Activated CD8-positive, alpha-beta memory T cell treated with anti-CD3 and anti-CD28 coated beads, Interleukin-2, amount 10 ng/mL, durations not matched to agents 7 days and 5 days (primary cell): ENCODE measurements at places on chromosomes 5 and 9.

DNA sequence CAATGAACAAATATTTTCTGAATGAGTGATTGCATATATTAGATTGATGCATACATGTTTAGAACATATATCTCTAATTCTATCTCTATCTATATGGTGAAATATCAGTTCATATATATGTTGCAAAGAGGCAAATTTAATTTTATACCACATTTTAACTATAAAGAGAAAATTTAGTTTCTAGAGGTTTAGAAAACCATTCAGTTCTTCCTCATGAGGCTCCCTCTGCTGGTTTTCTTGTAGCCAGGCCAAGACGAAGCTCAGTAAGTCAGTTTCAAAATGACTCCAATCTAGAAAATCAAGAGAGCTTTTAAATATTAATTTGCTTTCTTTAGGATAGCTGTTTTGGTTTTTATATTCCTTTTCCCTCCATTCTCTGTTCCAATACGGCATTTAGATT is 312.1 kb downstream of the TMEM232 start:
- H3K4me3 ChIP-seq, result no peak overlapping the region
- H3K27ac ChIP-seq, result no peak overlapping the region
- no peaks in the 10 kb centered on the region for H3K4me1 ChIP-seq

DNA sequence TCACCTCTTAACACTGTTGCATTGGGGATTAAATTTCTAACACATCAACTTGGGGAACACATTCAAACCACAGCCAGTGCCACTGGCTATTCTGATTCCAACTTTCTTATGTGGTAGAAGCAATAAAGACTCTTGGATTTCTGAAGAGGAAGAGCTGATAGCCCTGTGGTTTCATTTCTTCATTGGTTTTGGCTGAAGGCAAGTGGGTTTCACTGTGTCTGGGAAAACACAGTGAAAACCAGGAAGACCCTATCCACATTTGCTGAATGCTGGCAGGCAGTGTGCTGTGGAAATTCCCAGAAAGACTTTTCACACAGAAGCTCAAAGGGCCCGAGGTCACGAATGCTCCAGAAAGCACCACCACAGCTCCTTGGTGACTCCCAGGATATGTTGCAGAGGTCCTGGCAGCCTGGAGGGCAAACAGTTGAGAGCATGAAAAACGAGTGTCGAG is 67.1 kb downstream of the DAPK1 start:
- no peak for DNase-seq
- no peaks in the 10 kb centered on the region for H3K27me3 ChIP-seq
- H3K36me3 ChIP-seq, result no peaks in the 10 kb centered on the region
- H3K4me1 ChIP-seq, result no peaks in the 10 kb centered on the region

DNA sequence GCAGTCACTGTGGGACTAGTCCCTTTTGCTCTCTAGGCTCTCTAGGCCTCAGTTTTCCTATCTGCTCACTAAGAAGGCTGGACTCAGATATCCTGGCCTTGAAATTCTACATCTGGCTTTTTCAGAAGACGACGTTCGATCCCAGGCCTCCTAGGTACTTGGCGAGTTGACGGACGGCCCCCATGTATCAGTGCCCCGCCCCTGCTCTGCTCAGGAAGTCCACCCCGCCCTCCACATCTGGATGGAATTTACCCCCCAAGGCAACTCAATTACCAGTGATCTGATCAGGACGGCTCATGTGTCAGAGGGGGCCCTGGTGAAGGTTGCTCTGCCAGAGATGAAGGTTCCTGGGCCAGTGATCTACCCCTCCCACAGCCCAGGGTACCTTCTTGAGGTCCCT is 44.1 kb upstream of the SYNPO start:
- no peaks in the 10 kb centered on the region for H3K4me1 ChIP-seq
- H3K27me3 ChIP-seq, result no peaks in the 10 kb centered on the region
- no peak for DNase-seq
- H3K27ac ChIP-seq, result no peak overlapping the region

DNA sequence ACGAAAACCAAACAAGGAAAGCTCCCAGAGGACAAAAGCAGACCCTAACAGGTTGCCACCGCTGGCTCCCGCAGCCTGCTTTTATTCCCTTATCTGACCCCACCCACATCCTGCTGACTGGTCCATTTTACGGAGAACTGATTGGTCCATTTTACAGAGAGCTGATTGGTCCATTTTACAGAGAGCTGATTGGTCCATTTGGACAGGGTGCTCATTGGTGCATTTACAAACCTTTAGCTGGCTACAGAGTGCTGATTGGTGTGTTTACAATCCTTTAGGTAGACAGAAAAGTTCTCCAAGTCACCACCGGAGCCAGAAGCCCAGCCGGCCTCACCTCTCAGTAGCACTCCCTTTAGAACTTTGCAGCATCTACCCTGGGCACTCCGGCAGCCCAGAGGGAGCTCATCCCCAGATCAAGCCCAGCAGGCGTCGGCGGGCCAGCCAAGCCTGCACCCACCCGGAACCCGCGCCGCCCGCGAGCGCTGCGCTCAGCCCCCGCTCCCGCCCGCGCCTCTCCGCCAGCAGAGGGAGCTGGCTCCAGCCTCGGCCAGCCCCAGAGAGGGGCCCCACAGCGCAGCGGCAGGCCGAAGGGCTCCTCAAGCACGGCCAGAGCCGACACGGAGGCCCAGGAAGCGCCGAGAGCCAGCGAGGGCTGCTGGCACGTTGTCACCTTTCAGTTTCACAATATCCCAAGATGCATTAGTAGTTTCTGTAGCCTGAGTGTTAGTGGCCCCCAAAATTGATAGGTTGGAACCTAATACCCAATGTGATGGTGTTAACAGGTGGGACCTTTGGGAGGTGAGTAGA is 35.3 kb upstream of the CLPTM1L start:
- no peaks in the 10 kb centered on the region for H3K36me3 ChIP-seq
- peaks cover 15% of the 10 kb centered on the region for H3K4me1 ChIP-seq
- no peaks in the 10 kb centered on the region for H3K27me3 ChIP-seq

DNA sequence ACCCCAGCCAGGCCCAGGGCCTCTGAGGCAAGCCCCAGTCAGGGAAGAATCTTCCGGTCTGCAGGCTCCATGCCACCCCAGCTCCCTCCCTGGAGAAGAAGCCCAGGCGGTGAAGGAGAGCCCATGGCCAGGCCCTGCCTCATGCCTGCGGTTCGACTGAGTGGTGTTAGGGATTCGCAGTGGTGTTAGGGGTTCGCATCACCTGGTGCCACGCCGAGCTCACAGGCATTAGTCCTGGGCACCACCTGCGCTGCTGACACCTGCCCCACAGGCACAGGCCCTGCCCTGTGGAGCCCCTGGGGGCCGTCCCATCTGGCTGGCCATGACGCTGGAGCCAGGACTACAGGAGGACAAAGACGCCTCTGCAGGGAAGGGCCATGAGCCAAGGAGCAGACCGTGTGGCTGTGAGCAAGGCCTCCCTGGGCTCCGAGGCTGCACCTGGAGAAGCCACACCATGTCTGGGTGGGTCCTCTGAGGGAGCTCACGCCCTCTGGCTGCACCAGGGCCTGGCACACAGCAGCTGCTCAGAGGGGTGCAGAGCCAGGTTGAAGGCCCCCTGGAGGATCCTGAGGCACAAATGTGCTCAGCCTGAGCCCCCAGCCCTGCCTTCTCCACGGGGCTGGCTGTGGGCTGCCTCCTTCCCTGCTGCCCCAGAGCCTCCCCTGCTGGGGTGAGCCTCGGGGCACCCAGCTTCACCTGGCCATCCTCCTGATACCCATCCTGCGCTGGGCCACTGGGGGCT is 27.6 kb upstream of the RNF130 start:
- no peaks in the 10 kb centered on the region for H3K36me3 ChIP-seq
- DNase-seq, result no peak
- H3K27ac ChIP-seq, result no peak overlapping the region
- peaks cover 5% of the 10 kb centered on the region for H3K27me3 ChIP-seq
- no peak overlapping the region for H3K4me3 ChIP-seq
- no peaks in the 10 kb centered on the region for H3K4me1 ChIP-seq

DNA sequence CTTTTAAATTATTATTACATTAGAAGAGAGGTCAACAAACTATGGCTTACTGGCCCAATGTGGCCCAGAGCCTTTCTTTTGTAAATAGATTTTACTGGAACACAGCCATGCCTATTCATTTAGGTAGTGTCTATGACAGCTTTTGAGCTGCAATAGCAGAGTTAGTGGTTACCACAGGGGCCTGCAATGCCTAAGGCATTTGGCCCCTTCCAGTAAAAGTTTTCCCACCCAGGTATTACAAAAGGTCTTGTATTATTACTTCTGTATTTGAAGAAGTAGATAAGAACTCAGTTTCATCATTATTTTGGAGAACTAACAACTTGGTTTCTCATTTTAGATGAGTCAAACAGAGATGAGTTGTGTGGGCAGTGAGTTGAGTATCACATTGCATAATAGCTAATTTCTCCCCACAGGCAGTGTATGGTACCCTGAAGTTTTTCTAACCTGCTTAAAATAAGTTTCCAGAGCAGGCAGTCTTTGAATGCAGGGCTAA is 9.5 kb downstream of the MTRR start:
- no peaks in the 10 kb centered on the region for H3K27me3 ChIP-seq
- DNase-seq, result no peak
- H3K4me3 ChIP-seq, result no peak overlapping the region
- H3K27ac ChIP-seq, result peak overlapping the region; percentile 41

DNA sequence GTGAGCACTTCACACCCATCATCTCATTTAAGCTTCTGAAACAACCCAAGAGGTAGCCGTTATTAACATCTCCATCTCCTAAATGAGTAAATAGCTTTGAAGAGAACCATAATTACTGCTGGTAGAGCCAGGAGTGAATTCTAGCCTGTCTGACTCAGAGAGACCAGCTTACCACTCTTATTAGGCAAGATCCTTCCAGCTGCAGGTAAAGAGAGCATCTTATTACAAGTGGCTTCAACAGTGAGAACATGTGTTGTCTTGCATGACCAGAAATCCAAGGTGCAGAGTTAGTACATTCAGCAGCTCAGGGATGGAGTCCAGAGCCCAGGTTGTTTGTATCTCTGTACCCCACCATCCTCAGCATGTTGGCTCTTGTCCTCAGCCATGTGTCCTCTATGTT is 10.9 kb upstream of the AFAP1L1 start:
- H3K4me1 ChIP-seq, result no peaks in the 10 kb centered on the region
- no peak overlapping the region for H3K4me3 ChIP-seq
- no peak overlapping the region for H3K27ac ChIP-seq
- peaks cover 30% of the 10 kb centered on the region for H3K27me3 ChIP-seq
- DNase-seq, result no peak

DNA sequence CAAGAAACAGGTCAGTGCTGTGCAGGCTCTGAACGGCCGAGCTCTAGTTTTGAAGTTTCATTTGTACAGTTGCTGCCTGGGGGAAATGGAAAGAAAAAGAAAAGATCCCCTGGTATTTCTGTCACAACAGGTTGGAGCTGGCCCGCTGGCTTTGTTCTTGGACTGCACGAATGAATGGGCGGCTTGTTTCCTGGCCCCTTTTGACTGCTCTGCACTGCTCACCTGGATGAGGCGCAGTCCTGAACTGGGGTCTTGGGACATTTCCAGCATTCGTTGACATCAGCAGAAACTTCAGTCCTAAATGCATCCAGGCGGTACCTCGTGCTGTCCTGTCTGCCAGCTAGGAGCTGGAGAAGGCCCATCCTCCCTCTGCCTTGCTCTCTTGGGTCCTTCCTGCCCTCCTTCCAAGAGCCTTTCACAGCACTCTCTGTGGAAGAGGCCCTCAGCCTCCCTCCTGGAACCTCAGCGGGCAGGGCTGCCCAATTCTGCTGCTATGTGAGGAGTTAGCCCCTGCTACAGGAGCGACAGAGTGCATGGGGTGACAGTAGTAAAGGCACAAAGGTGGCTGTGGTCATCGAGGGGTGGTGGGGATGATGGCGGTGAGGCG is 189.2 kb downstream of the FSTL4 start:
- no peak overlapping the region for H3K27ac ChIP-seq
- H3K4me3 ChIP-seq, result no peak overlapping the region
- H3K36me3 ChIP-seq, result no peaks in the 10 kb centered on the region
- H3K4me1 ChIP-seq, result peaks cover 7% of the 10 kb centered on the region
- peaks cover 16% of the 10 kb centered on the region for H3K27me3 ChIP-seq

GRCh38 chr9:34777666-34778065 is 67.7 kb upstream of the CCL21 start:
- H3K27me3 ChIP-seq, result peaks cover 20% of the 10 kb centered on the region
- no peak for DNase-seq
- H3K27ac ChIP-seq, result no peak overlapping the region
- no peak overlapping the region for H3K4me3 ChIP-seq
- H3K4me1 ChIP-seq, result no peaks in the 10 kb centered on the region

- no peak overlapping the region for H3K4me3 ChIP-seq
- H3K36me3 ChIP-seq, result peaks cover 4% of the 10 kb centered on the region
- no peak overlapping the region for H3K27ac ChIP-seq
- peaks cover 30% of the 10 kb centered on the region for H3K4me1 ChIP-seq
These were observed 95.3 kb downstream of the RGS3 start for GRCh38 chr9:113558632-113559502.

DNA sequence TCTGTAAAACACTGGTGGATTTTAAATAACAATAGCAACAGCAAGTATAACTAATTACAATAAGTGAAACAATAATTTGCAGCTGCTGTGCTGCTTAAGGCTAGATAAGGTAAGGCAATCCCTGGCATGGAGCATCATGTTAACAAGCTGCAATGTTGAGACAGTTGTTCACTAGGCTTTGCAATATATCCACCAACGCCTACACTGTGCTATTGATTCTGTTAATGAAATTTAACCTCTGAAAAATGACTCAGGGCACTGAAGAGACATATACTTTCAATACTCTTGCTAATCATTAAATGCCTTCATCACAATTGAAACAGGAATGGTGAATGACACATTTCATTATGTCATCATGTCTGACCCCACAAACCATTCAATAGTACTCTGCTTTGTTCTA is 255.0 kb downstream of the EFNA5 start:
- H3K27me3 ChIP-seq, result peaks cover 20% of the 10 kb centered on the region
- no peak overlapping the region for H3K4me3 ChIP-seq
- H3K36me3 ChIP-seq, result no peaks in the 10 kb centered on the region
- H3K27ac ChIP-seq, result no peak overlapping the region
- no peak for DNase-seq

GRCh38 chr5:113719549-113719948 is 206.1 kb downstream of the YTHDC2 start:
- H3K4me3 ChIP-seq, result no peak overlapping the region
- no peaks in the 10 kb centered on the region for H3K27me3 ChIP-seq
- no peaks in the 10 kb centered on the region for H3K4me1 ChIP-seq

DNA sequence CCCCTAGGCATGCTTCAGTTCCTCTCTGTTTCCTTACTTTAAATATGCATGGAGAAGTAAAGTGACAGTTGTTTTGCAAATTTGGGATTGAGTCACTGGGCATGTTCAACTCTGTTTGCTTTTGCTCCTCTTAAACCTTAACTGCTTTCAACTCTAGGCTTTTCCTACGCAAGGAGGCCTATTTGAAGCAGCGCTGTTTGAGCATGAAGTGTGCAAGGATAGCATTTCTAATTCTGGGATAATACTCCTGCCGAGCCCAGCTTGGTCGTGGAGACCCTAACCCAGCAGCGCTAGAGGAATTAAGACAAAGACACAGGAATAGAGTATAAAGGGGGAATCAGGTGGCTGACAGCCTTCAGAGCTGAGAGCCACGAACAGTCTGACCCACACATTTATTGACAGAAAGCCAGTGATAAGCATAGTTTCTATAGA is 803.4 kb upstream of the CDH10 start:
- no peaks in the 10 kb centered on the region for H3K27me3 ChIP-seq
- no peaks in the 10 kb centered on the region for H3K4me1 ChIP-seq
- DNase-seq, result no peak
- H3K27ac ChIP-seq, result no peak overlapping the region
- no peaks in the 10 kb centered on the region for H3K36me3 ChIP-seq
